M059J (cell line): ENCODE measurements at places on chromosomes 2 and 18.

DNA sequence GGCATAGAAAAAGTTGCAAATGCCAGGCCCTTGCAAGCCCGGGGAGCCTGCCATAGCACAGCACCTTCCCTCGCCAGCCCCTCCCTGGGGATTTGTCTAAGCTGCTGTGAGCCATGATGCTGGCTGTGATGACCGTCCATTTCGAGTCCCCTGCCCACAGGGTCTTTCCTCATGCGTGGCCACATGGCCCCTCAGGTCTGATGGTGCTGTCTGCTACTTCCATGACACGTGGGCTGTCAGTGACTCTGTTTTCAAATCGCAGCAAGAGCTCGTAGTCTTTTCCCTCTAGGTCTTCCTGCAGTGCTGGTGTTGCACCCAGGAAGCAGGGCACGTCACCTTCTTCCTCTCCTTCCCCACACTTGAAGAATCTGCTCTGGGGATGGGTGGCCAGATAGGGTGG lies 15.5 kb upstream of the GNAL start:
- no peak for DNase-seq

GRCh38 chr2:127953849-127954248 lies 68.1 kb upstream of the AMMECR1L start:
- no peak for DNase-seq

- DNase-seq: no peak
Measured at GRCh38 chr2:191036363-191036762, 22.4 kb upstream of the STAT1 start.

DNA sequence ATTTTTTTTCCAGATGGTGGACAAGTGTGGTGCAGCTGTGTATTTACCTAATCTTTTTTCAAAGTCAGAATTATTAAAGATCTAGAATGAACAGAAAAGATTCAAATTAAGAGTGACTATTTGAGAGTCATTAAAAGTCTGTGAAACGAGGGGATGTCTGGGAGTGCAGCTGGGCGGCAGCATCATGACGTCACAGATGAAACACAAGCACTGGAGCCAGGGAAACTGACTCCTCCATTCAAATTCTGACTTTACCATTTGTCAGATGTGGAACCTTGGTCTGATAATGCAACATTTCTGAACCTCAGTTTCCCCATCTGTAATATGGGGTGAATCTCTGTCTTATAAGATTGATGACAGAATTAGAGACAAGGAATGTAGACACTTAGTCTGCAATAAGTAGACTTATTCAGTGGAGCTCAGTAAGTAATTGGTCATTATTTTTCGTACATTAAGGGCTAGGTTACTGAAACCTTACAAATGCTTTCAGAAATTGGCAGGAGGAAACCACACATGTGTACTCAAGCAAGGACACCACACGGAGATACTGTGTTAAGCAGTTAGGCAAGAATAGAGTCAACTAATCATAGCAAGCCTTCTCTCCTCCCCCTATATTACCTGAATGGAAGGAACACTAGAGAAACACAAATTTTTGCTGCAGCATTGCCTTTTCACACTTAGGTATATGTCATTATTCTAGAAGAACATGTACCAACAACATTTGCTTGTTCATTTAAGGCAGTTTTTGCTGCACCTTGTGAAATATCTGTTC lies 27.8 kb upstream of the CXXC1 start:
- no peak for DNase-seq

DNA sequence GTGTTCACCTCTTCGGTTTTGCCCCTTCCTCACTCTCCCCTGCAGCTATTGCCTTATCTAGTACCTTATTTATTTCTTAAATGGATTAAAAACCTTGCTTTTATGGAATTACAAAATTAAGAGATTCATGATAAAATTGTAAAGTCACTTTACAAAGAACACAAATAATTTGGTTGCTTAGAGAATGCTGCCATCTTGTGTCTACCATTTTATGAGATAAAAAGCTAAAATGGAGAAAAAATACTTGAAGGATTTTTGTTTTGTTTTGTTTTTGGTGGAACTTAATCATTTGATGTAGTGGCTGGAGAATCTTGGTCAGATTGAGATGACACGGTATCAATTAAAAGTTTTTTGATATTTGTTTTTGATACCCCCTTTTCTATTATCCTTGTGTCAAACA lies 69.6 kb downstream of the R3HDM1 start:
- DNase-seq: peak; percentile 3

DNA sequence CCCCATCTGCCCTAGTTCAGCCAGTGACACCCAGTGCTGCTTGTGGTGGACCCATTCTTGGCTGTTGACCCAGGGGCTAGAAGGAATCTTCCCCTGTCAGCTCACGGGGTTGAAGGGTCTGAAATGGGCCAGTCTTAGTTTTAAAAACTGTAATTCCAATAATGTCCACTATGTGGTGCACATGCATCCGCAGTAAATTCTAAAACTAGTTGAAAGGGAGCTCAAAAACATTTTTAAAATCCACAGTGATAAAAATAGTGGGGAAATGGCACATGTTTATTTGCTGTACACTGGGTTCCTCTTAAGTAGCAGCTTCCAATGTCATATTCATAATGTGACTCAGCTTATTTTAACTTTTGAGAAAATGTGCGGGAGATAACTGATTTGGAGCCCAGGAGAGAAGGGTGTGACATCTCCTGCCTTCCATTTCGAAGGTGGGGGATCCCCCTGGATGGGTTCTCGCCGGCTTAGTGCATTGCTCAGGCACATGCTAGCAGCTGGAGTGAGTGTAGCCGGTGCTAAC lies 32.8 kb downstream of the GRHL1 start:
- peak; percentile 26 for DNase-seq

- DNase-seq: no peak
Measured at GRCh38 chr2:237760506-237761502, 37.8 kb upstream of the RBM44 start.

GRCh38 chr2:85234868-85235267 lies 92.9 kb downstream of the TGOLN2 start:
- no peak for DNase-seq

DNA sequence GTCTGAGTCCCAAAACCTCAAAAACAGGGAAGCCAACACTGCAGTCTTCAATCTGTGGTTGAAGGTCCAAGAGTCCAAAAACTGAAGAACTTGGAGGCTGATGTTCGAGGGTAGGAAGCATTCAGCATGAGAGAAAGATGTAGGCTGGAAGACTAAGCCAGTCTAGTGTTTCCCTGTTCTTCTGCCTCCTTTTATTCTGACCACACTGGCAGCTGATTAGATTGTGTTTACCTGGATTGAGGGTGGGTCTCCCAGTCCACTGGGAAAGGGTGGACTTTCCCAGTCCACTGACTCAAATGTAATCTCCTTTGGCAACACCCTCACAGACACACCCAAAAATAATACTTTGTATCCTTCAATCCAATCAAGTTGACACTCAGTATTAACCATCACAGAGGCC lies 27.5 kb upstream of the IL1B start:
- DNase-seq: no peak
